ENCODE measurements at places on chromosomes 5 and 9.

- DNase-seq = no peak
Observed at GRCh38 chr5:59428391-59428790, 465.1 kb downstream of the PDE4D start.

GRCh38 chr9:87435189-87435880 lies 62.3 kb upstream of the DAPK1 start:
- no peak for DNase-seq

DNA sequence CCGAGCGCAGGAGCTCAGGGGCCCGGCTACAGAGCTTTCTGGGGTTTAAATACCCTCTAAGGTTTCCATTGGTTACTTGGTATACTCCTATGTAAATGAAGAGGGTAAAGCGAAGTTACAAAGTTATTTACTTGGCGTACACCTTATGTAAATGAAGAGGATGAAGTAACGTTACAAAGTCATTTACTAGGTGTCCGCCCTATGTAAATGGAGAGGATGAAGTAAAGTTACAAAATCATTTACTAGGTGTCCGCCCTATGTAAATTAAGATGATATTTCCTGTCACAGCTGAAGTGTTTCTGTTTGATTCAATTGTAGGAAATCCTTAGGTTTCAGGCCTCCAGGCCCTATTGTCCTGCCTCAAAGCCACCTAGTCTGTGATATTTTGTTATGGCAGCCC lies 358.2 kb downstream of the MTRR start:
- no peak for DNase-seq

- DNase-seq = no peak
Observed at GRCh38 chr9:133124123-133124906, 3.3 kb upstream of the RALGDS start.

- no peak for DNase-seq
Observed at GRCh38 chr5:39670391-39670790, 245.6 kb upstream of the DAB2 start.

- no peak for DNase-seq
Observed at GRCh38 chr9:113184539-113184938, 33.7 kb downstream of the SLC31A2 start.

- no peak for DNase-seq
Observed at GRCh38 chr5:150119421-150120061, 33.2 kb upstream of the CSF1R start.

- DNase-seq = no peak
Observed at GRCh38 chr9:133124907-133125275, 3.9 kb upstream of the RALGDS start.

GRCh38 chr9:106287731-106288130 lies 575.2 kb upstream of the ZNF462 start:
- no peak for DNase-seq

DNA sequence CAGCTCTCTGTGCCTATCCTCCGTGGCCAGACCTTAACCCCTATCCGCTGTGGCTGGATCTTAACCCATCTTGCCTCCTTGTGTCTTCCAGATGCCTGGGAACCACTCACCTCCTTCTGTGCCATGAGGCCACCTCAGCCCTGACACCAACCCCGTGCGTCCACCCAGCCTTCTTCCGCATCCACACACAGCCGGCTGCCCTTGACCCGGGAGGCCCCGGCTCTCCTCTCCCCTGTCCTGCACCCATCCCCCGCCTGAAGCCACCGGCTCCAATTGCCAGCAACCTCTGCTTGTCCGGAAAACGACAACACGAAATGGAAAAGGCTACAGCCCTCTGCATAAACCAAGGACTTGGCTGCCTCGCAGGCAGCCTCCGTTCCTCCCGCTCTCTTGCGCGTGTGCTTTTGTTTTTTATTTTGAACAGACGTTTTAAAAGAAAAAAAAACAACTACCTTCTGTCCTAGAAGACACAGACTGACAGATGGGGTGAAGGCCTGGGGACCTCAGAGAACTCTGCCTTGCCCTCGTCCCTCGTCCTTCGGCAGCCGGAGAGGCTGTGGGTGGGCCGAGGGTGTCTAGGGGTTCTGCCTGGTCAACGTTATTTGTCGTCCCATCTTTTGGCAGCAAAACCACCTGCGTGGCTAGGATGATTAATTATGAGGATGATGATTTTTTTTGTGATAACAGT lies 32.5 kb upstream of the HMCN2 start:
- no peak for DNase-seq

DNA sequence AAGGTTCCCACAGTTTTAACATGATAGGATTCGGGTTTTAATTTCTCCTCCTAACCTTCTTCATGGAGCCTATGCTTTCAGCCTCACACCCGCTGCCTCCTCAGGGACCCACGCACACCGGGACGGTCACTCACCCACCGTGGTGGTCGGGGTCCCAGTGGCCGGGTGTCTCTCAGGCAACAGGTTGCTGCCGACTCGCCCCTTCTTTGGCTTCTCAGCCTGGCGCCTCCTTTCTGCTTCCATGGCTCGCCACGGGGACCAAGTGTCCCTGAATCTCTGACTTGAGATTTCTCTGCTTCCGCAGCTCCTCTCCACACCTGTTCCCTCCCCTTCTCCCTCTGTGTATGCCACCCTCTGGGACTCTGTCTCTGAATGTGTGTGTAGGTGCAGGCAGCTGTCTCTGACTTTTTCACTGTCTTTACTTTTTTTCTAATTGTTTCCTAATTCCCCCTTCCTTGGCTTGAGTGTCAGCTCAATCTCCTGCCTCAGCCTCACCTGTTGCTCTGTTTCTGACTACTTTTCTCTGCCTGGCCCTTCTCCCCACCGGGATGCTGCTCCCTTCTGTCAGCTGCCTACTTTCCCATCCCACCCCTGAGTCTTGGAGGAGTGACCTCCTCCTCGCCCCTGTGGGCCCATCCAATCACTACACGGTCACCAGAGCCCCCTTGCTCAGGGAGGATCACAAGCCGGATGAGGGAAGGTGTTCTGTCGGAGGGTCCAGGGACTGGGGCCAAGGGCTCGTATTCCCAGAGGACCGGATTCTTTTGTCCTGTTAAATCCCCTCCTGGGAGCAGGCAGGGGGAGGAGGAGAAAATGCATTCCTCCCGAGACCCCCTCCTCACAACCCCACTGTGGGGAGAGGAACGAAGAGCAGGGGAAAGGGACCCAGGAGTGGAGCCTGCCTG lies at the start of gene PROP1:
Gene PROP1 (minus strand): TSS at position 552 of the 905 bp plus-strand sequence. CDS start 309 bp downstream, at position 243.
- DNase-seq = no peak

DNA sequence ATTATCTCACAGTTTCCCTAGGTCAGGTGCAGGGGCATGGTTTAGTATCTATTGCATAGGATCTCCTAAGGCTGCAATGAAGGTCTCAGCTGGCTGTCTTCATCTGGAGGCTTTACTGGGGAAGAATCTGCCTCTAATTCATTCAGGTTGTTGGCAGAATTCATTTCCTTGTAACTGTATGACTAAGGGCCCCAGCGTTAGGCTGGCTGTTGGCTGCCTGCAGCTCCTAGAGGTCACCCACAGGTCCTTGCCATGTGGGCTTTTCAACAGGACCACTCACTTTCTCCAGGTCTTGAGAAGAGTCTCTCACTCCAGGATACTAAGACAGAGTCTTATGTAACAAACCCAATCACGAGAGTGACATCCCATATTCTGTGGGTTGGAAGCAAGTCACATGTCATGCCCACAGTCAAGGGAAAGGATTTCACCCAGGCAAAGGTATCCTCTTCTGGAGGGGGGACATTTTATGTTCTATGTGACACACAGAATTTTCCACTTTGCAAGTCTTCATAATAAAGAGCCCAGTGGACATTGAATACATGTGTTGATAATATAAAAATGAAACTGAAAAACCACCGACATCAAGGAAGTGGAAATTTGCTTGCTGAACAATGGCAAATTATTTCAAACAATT lies 38.2 kb downstream of the HMHB1 start:
- no peak for DNase-seq
